Activated gamma-delta T cell (primary cell): ENCODE measurements at places on chromosomes 5 and 9.

GRCh38 chr5:66769030-66769733, 173.0 kb downstream of the MAST4 start:
- DNase-seq = no peak

DNA sequence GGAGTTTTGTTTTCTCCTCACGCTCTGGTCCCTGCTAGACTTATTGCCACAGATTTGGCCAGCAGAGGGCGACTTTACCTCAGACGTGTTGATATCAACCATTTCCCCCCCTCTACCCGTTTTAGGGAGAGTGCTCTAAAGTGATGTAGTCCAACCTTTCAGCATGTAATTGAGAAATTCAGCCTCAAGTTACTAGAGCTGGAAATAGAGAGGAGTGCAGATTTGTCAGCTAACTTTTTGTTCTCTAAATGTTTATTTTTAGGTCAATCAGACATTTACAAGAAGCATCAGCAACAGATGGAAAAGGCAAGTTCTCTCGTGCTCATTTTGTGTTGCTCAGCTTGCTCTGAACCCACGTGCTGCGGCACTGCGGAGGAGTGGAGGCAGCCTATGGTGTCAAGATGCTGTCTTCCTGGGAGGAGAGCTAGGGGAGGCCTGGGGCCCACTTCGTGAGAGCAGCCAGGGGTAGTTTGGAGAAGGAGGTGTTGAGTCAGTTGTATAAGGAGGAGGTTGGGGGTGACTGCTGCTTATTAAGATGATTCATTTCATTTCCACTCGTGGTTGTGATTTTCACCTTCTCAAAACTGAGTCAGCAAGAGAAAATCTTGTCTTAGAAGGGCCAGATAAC, 53.6 kb downstream of the GPR107 start:
- DNase-seq = no peak

- no peak for DNase-seq
These were observed 103.9 kb downstream of the SPOCK1 start for GRCh38 chr5:137395011-137395755.

- DNase-seq = no peak
These were observed 22.1 kb upstream of the LRRC14B start for GRCh38 chr5:169071-169727.

DNA sequence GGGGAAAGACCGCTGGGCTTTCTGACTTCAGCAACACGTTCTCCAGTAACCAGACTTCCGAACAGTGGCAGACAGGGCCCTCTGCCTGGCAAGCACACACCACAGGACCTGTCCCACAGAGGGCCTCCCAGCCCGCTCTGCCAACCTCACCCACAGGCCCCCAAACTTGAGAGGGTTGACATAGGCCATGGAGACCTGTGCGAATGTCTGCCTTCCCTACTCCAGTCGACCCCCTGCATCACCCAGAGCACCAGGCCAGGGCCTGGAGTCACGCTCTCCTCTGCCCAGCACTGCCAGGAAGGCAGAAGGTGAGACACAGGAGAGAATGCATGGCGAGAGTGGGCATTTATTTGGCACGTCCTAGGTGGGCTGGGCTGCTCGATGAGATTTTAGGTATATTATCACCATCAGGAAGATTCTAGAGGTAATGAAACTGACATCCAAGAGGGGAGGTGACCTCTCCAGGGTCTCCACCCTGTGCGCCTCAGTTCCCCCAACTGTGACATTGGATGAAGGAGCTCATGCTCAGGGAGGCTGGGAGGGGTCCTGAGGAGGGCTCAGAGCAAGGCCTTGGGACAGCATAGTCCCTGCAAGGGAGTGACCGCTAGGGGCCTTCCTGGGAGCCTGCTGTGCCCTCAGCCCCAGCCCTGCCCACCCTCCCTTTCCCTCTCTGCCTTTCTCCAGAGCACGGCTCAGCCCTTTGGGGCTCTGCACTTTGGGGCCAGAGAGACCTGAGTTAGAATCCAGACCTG, 54.9 kb downstream of the DUSP1 start:
- no peak for DNase-seq

DNA sequence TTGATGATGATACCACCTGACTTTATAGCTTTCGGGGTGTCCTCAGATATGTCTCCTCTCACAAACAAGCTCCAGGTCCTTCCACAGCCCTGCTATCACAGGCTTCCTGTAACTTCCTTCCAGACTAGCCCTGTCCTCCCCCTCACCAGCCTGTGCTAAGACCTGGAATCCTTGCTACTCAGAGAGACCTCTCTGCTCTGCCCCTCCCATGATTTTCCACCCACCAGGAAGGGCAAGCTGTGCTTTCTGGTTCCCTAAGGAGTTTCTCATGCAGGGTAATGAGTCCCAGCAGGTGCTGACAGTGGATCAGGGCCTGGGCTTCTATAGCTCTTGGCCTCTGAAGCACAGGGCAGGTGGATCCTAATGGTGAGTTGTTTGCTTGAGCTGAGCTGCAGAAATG, 86.9 kb downstream of the AOPEP start:
- DNase-seq = no peak

DNA sequence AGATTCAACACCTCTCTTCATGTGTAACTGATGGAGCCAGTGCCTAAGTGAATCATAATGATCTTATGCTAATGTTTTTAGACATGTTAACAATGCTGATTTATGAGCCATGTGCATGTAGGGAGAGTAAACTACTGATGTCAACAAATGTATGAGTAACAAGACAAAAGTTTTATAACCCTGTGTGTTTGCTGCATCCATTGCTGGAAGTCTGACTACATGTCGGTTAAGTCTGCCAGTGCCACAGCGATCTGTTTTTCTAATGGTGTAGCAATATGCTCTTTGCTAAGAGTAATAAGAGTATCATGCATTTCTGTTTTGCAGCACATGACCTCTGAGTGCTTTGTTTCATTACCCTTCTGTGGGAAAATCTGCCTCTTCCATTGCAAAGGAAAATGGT, 26.4 kb upstream of the TMOD1 start:
- no peak for DNase-seq

DNA sequence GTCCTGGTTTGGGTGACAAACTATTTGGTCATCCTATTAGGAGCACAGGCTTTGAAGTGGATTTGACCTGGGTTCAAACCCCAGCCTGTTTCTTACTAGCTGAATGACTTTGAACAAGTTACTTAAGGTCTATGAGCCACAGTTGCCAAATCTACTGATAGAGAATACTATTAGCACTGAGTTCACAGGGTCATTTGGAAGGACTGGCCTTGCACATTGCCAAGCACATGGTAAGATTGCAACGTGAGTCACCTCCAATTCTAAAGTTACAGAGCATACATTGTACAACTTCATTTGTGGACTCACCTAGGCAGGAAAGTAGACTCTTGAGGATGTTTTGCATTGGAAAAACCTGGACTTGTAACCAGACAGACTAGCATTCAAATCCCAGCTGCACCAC, 38.9 kb downstream of the MFAP3 start:
- DNase-seq = no peak

DNA sequence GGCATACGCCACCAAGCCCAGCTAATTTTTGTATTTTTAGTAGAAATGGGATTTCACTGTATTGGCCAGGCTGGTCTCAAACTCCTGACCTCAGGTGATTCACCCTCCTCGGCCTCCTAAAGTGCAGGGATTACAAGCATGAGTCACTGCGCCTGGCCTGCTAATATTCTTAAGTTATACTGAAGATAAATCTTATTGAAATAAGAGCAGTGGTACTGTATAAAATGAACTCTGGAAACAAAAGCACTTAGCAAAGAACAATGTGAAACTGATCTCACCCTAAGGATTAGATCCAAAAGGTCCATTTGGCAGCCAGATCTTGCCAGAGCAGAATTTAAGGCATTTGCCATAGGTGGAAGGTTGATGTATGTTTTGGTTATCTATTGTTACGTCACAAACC, 27.1 kb downstream of the CYSTM1 start:
- no peak for DNase-seq

DNA sequence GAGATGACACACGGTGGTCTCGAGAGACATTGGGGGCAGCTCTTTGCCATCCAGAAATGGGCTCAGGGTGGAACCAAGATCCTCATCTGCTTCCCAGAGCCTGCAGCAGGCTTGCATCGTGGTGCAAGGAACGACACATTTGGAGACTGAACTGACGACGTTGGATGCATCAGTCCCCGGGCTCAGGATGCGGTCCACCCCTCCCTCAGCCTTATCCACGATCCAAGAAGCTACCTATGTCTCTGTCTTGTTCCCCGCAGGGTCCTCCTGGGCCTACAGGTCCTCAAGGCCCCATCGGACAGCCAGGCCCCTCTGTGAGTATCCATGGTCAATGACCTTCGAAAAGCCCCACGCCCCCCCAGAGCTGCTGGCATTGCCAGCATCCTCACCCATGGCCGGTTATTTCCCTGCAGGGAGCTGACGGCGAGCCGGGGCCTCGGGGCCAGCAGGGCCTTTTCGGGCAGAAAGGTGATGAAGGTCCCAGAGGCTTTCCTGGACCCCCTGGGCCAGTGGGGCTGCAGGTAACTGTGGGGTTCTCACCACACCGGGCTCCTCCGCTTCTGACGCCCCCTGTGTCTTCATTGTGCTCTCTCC, 69.4 kb upstream of the FCN2 start:
- no peak for DNase-seq

DNA sequence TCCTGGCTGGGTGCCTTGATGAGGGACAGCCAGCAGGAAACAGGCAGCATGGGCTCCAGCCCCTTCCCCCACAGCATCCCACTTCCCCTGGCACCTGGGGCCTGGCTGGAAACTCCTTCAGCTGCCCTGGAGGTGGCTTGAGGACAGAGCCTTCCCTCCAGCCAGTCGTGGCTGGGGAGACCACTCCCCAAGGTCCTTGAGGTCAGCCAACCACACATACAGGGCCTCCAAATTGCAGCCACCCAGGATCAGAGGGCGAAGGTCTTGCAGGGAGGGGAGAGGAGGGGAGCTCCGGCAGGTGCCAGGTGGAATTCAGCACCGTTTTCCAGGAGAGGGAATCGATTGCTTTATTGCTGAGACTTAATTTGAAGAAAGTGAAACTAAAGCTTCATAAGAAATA, 280.4 kb downstream of the PBX3 start:
- DNase-seq = no peak

DNA sequence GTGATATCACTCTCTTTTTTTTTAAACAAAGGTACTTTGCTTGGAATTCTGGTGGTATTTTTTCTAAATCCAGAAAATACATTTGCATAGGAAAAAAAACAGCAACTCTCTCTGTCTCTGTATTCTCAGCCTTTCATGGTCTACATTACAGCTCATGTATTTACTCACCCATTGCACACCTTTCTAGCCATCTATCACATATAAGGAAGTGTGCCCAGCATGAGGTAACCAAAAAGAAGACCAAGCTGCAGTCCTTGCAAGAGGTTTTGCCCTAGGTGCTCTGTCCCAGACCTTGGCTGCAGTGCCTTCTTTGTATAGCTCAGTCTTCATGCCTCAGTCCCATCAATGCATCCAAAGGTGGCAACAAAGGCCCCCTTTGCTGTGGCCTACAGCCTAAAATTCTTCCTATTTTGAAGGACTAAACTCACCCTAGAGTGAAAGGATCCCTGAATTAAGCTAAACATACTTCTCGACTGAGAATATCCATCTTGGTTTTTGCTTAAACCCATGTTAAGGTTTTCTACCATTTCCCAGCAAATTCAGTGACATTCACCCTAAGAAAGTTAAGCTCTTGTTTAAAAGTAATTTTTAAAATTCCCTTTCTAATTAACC, 446.4 kb downstream of the KIF4B start:
- no peak for DNase-seq
